ENCODE measurements at places on chromosomes 3 and 15.

- no peak for DNase-seq
These were observed 194.3 kb downstream of the SLC9A9 start for GRCh38 chr3:143653935-143654334.

GRCh38 chr15:35533130-35534110 lies 12.5 kb downstream of the DPH6 start:
- DNase-seq = no peak

DNA sequence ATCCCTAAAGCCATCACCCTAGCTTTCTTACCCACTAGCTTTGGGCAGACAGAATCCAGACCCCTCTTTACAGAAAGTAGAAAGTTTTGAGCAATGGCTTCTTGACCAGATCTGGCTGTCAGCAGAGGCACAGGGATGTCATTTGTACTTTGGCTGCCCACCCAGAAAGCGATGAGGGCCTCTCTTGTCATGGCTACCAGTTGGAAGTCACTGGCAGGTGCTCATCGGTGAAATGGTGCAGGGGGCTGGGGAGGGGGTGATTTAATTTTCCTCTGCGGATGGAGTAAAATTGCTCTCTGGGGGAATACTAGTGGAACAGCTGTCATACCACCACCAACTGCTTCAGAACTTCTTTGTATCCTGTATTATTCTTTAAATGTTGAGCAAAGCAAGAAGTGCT lies 393.7 kb downstream of the LSAMP start:
- DNase-seq = no peak

- no peak for DNase-seq
These were observed 40.4 kb upstream of the SLC41A3 start for GRCh38 chr3:126124148-126124868.
